SJCRH30 (cell line): ENCODE measurements at places on chromosomes 12 and 14. TPM values are rescaled to one million over a fixed set of nuclear protein-coding genes. Genes with fewer than 3 reads are reported as not detected.

The FIGNL2 gene
- 0.02 TPM in 1 of 2 replicates, not detected in the other for total RNA-seq

- DNase-seq = peak; percentile 78
These were observed 28.6 kb downstream of the CORO1C start for GRCh38 chr12:108702595-108703320.

- no peak for DNase-seq
These were observed 960.3 kb upstream of the TMEM132C start for GRCh38 chr12:127306604-127307215.

- DNase-seq = no peak
These were observed 49.4 kb downstream of the ZDHHC17 start for GRCh38 chr12:76813265-76813664.

The OR6C65 gene
- total RNA-seq = not detected in 2 replicates

The DYNC1H1 gene
- total RNA-seq = 279 and 298 TPM in 2 replicates

DNA sequence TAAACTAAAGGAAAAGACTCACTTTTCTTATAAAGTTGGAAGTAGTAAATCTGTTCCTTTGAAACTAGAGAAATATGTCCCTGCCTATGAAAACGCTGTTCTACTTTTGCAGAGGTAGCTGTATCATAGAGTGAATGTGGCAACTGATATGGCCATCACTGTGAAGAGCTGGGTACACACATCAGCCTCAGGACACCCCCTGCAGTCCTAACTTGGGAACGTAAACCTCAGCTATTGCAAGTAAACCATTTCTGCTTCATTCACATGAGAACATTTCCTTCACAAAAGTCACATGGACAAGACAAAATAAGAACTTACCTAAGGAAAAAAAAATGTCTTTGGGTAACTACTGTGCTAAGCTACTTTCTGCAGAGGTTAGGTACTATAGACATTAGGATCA, 233.3 kb upstream of the PPFIA2 start:
- DNase-seq = peak; percentile 38

The MGST1 gene
- total RNA-seq = 37.7 and 42.2 TPM in 2 replicates

The PTPN21 gene
- 12.6 and 13.7 TPM in 2 replicates for total RNA-seq
